Stimulated activated CD8-positive, alpha-beta memory T cell treated with anti-CD3 and anti-CD28 coated beads, Interleukin-4, amount 100 ng/mL, for 1 hour (primary cell): ENCODE measurements at places on chromosomes 4 and X.

DNA sequence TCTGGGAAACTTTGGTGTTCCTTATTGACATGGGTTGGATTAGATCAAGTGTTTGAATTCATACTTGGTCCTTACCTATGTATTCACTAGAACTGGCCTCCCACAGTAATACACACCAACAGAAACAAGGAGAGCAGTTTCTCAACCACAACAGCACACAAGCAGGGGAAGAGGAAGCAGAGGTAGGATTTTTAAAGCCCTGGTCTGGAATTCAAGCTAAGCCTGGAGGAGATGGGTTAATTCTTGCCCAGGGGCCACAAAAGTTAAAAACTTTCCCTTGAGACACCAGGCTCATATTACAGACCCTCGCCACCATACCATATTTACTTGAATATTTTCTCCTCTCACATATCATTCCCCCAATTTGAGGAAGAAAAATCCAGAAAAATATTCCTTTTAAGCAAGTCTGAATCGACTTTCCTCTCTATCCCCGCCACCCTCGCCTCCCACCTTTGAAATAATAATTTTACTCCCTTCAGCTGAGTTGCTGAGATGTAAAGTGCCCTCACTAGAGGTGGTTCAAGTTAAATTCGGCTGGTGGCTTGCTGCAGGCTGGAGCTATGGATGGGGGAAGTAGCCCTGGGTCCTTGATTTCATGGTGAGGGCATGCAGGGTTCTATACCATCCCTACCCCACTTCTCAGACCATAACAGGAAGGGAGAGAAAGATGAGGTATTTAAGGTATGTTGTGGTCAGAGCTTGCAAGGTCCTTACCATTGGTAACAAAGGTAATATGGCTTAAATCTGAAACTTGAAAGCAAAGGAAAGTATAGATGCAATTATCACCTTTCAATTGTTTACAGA lies 440.2 kb downstream of the INPP4B start:
- no peak for DNase-seq

- DNase-seq: no peak
Observed at GRCh38 chrX:107565931-107566603, 62.2 kb upstream of the PRPS1 start.

- no peak for DNase-seq
Observed at GRCh38 chr4:11814758-11815157, 386.1 kb upstream of the HS3ST1 start.

DNA sequence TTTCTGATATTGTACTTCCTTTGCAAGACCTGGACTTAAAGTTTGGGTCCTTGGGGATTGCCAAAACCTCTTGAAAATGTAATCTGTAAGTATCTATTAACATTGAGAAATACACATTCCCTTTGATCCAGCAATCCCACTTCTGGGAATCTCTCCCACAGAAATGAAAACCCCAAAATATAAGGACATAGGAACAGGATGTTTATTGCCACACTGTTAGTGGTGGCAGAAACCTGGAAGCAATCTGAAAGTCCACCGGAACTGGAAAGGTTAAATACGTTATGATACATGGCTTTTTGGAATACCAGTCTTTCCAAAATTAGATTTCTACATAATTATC lies 71.2 kb upstream of the STX18 start:
- no peak for DNase-seq

- no peak for DNase-seq
Observed at GRCh38 chr4:15182600-15183220, 180.4 kb downstream of the CPEB2 start.

DNA sequence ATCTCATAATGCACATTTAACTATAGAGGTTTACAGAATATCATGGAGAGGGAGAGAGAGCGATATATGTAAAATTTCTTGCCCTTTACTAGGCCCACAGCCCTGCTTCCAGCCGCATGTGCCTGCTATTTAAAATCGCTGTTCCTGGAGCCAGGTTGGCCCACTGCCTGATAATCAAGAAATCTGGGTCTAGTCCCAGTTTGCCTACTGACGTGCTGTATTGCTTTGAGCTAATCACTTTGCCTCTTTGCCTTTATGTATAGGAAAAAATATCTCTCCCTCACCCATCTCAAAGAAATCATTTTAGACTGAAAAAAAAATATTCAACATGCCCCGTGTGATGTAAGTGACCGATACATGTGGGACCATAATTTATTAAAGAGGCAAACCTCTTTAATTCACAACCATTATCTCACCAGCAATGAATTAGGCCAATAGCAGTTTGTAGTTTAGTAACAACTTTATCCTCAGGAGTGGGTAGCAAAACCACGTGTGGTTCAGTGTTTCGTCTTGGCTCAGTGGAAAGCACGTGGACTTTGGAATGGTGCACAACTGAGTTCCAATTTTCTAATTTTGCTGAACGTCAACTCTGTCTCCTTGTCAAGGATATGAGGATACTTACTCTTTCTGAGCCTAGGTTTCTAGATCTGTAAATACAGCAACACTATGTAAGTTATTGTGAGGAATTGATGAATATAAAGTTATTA lies 62.6 kb downstream of the GRXCR1 start:
- no peak for DNase-seq

- no peak for DNase-seq
Observed at GRCh38 chr4:120869613-120870278, 52.8 kb downstream of the PRDM5 start.

GRCh38 chr4:80540785-80541469 lies 205.4 kb downstream of the CFAP299 start:
- no peak for DNase-seq

- no peak for DNase-seq
Observed at GRCh38 chr4:145945431-145946155, 7.0 kb upstream of the ZNF827 start.

DNA sequence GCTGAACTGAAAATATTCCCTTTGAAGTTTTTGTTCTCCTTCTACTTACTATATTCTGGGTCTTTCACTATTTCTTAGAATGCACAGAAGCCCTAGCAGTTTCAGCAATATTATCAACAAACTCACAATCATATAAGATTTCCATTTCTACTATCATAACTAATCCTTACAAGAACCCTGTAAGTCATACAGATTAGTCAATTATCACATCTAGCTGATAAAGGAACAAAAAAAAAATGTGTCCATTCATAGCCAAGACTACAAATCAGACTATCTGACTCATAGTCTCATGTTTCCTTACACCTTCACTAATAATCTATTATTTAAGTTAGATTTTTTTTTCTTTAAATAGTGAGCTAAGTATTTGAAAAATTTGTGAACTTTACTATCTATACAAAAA lies 72.5 kb downstream of the LRBA start:
- DNase-seq: no peak

DNA sequence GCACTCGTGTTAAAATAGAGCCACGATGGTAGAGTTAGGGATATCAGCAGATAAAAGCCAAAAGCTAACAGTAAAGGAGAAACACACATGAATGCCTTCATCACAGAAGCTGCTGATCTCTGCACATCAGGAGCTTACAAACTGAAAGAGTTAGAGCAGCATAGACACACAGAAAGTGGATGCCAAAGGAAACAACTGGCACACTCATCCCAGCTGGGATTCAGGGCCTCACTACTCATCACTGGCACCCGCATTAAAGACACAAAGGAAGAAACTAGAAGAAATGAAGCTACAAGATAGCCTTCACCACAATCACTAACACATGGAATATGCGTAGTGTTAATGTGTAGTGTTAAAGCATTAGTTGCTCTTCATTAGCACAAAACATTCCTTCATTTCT lies 156.4 kb upstream of the TBL1X start:
- no peak for DNase-seq

DNA sequence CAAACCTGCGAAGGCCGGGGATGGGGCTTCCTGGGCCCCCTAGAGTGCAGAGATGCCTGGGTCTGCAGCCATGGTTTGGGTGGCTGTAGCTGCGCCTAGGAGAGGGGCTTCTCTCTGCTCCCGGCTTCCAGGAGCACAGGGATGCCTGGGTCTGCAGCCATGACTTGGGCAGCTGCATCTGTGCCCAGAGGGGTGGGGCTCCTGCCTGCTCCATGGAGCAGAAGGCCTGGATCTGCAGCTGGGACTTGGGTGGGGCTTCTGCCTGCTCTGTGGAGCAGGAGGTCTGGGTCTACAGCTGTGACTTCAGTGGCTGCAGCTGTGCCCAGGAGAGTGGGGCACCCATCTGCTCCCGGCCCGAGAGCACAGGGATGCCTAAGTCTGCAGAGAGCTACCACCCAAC lies 20.8 kb downstream of the SPON2 start:
- no peak for DNase-seq

DNA sequence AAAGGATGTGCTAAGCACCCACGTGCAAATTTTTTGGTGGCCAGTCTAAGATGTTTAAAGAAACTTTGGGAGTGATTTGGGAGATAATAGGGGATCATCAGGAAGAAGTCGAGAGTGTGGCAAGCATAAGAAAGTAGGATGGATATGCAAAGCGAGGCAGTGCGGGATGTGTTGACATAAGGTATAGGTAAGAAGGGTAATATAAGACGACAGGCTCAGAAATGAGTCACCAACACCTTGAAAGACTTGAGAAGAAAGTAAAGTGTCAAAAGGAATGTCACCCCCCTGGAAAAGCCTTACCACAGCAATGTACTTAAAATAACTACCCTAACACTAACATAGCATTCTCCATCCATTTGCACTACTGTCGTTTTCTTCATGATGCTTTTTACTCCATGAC lies 69.8 kb upstream of the BMP2K start:
- no peak for DNase-seq

GRCh38 chr4:27398631-27399310 lies 538.1 kb downstream of the STIM2 start:
- no peak for DNase-seq

- no peak for DNase-seq
Observed at GRCh38 chr4:42633605-42634388, 23.1 kb downstream of the ATP8A1 start.

DNA sequence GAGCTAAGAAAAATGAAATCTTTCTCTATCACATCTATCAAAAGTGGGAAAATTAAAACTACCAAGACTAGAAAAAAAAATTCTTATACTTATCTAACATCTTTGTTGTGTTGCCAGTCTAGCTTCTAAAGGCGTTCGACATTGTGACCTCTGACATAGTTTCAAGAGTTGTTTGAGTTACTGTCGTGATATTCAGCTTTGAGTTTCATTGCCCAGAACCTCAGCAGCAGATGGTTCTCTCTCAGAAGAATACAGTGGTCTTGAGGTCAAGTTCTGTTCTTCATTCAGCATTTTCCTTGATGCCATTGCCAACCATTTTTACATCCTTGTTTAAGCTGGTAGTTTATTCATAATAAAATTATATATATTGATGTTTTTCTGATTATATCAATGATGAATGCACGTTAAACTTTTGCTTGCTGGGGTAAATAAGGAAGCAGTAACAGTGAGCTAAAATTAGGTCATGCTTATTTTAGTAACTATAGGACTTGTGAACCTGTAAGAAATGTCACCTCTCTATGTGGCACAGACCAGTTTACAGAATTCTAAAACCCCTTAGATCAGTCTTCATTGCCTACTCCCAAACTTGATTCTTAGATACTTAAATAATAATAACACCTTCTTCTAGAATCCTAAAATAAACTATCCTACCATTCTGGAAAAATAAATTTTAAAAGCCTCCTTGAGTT lies 23.1 kb upstream of the SMIM31 start:
- DNase-seq: no peak

- DNase-seq: no peak
Observed at GRCh38 chrX:150205011-150205410, 158.1 kb upstream of the MAMLD1 start.

DNA sequence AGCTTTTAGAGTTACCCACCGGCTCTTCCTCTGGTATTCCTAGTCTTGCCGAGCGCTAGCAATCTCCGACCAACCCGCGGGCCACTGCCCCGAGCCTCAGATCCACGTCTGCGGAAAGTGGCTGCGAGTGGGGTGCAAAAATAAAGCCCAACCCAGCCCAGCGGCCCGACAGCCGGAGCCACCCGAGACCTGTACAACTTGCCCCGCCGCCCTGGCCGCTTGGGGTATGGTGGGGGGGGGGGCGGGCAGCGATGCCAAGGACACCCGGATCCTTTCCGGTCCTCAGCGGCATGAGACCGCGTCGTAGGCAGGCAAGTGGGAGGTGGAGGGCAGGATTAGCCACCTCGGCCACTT lies 1.6 kb downstream of the SLITRK4 start:
- DNase-seq: no peak

DNA sequence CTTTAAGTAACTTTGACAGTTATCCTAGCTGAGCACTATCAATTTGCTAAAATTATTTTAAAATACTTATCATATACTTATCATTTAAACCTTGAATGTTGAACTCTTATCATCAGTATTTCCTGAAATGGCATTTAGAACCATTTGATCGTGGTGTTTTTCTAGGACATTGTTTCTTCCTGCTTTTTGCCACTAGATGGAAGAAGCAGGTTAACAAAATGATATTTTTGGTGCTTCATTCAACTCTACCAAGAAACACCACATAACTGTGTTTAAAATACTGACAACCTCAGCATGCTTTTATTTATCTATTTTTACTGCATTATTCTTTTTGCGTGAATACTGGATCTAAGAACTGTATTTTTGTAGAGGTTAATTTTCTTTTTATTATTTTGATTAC lies 44.6 kb downstream of the C4orf33 start:
- no peak for DNase-seq

GRCh38 chr4:138678985-138679746 lies 336.4 kb upstream of the NOCT start:
- DNase-seq: no peak

GRCh38 chr4:185265942-185266341 lies 56.5 kb downstream of the SNX25 start:
- DNase-seq: no peak

DNA sequence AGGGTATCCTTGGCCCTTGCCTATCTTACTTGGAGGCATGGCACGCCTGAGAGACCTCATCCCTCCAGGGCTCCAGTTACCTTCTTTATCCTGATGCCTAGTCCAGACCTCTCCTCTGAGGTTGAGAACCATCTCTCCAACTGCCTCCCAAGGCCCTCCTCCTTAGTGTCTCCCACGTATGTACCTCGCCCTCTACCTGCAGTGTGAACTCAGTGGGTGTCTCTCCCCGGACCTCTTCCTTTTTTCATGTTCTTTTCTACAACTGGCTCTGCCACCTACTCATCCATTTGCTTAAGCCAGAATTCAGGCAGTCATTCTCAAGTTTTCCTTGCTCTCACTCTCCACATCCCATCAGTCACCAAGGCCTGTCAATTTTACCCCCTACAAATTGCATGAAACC lies 16.6 kb downstream of the RPS4X start:
- DNase-seq: no peak

DNA sequence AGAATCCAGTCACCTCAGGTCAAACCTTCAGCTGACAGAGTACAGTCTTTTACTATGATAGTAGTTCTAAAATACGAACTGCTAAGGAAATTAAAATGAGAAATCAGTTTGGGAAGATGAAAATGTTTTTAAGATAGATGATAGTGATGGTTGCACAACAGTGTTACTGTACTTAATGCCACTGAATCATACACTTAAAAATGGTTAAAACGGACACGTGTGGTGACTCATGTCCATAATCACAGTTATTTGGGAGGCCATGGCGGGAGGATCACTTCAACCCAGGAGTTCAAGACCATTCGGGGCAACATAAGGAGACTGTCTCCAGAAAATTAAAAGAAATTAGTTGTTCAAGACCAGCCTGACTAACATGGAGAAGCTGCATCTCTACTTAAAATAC lies 41.4 kb downstream of the ABHD18 start:
- no peak for DNase-seq
